ENCODE measurements at places on chromosomes 4 and X.

GRCh38 chr4:39655876-39656275 lies 17.2 kb upstream of the SMIM14 start:
- no peak for DNase-seq

GRCh38 chr4:2798399-2799223 lies 5.7 kb downstream of the SH3BP2 start:
- peak; percentile 75 for DNase-seq

DNA sequence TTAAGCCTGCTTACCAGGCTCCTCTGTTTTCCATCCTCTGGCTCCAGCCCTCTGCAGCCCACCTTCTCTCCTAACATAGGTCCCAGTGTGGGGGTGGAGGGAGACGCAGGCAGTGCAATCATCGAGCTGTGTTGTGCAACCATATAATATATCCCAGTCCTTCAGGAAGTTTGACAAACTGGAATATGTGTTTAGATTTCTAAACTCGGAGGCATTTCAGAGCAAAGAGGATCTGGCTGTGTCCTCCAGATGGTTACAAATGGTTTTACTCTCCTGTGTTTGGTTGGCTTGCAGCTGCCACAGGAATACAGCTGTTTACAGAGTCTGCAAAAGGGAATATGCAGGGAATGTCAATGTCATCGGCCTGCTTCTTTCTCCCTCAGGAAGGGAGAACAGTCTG lies 195.3 kb upstream of the LNX1 start:
- DNase-seq = no peak

- DNase-seq = peak; percentile 12
Observed at GRCh38 chr4:184384056-184384809, 90.1 kb downstream of the IRF2 start.

DNA sequence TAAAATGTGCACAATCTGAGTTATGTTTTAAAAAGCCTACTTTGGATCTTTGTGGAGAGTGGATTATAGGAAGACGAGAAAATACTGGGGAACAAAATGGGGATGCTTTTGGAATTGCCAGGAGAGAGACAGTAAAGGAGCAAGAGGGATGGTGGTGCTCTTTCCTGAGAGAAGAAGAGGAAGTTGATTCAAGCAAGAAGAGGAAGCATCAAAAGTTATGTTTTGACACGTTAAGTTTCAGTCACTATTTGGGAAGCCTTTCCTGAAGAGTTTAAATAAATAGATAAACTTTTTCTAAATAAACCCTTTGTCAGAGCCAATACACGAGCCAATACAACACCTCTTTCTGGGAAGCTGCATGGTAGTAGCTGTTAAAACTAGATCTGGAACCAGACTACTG lies 394.1 kb downstream of the GALNTL6 start:
- no peak for DNase-seq

GRCh38 chr4:41429280-41429669 lies 108.7 kb upstream of the LIMCH1 start:
- no peak for DNase-seq

All from stimulated activated CD4-positive, alpha-beta T cell treated with anti-CD3 and anti-CD28 coated beads, Interleukin-15, amount 100 ng/mL, for 24 hours (primary cell).